CD4-positive, CD25-positive, alpha-beta regulatory T cell (primary cell): ENCODE measurements at places on chromosomes 7 and 10.

DNA sequence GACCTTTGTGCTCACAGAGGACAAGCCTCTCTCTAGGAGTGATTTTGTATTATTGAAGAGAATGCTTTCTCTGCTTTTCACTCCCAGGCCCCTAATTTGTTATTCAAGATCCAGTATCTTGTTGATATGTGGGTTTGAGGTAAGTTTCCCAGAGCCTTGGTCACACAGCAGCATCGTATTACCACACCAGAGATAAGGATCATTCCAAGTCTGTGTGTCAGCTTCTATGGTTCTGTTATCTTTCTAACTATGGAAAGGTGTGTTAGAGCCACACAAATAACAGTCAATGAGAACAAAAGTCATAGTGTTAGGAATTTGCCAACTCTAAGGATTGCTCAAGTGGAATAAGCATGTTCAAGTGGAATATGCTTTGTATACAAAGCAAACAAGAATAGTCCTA lies 1208.3 kb downstream of the GATA3 start:
- no peak for DNase-seq

- DNase-seq: peak; percentile 49
These were observed 213.6 kb downstream of the FAM107B start for GRCh38 chr10:14560791-14561765.

DNA sequence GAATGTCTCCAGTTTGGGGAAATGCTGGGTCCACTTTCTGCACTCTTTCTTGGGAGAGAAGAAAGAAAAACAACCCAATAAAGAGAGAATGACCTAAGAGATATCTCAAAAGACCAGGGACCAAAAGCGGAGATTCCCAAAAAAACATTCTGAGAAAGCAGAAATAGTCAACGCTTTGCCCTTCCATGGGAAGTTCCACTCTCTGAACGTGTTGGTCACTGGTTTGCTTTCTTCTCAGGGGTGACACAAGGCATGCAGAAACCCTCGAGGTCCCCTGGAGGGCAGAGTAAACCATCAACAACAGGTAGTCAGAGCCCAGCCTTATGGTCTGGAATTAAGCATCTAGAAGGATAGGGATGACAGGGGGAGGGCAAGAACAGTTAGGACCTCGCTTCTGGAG lies 26.2 kb upstream of the AOAH start:
- no peak for DNase-seq

DNA sequence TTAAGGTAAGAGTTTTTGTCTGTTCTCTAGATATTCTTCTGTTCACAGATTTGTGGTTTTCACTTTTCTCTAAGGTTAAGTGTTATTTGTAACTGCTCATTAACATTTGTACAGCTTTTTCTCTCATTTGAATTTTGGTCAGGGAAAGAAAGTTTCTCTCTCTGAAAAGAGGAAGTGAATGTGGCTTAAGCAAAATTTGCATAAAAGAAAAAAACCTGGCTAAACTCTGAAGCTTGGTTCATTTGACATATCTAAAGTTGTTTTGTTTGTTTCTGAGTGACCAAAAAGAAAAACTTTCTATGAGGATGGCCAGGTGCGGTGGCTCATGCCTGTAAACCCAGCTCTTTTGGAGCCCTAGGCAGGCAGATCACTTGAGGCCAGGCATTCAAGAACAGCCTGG lies 22.0 kb upstream of the SLC26A4 start:
- DNase-seq: peak; percentile 65

DNA sequence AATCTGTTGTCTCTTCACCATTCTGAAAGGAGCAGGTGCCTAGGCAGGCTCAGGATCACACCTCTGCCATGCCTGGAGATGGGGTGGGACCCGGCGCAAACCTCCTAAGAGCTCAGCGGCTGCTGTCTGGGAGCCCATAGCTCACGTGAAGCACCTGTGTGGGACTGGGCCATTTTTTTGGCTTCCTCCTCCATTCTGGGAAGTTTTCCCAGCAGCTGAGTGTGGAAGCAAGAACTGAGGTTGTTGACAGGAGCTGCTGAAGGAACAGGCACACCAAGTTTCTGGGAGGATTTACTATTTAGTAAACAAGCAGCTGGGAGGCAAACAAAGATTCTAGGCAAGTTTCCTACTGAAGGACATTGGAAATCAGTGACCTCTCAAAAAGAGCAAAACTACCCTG lies 77.3 kb downstream of the FAM13C start:
- DNase-seq: no peak

DNA sequence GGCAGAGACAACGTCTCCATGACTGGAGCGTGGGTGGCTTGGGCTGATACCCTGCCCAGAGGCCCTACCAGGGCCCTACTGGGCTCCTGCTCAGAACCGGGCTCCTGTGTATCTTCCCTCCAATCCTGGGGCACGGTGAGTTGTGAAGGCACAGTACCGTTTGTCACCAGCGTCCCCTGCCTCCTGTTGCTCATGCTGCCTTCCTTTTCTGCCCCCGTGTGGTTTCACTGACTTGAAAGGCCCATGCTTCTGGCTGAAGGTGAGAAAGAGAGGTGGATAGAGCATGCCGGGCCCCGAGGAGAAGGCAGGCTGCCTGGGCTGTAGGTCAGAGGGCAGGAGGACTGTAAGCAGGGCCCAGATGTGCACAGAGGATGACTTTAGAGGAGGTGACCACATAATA lies 9.1 kb upstream of the DMBT1 start:
- no peak for DNase-seq

DNA sequence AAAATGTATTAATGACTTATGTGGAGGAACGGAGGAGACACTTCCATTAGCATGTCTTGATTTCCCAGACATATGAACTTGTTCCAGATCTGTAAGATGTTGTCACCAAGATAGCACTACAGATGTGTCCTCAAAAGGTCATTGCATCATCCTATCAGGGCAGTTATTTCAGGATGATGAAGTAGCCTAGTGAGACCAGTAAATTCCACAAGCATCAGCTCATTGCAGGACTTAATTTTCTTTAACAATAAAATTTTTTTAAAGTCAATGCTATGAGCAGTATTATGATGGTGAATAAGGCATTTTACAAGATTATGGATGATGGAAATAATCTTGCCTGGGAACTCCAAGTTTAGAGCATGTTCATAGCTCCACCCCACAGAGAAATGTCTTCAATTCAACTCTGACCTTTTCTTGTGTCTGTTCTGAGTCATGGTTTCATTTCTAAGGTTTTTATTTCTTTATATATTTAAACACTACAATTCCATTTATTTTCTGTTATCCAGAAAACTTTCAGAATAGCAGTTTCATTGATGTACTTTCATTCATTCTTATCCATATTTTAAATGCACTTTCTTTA lies 1203.3 kb upstream of the CELF2 start:
- DNase-seq: no peak

- DNase-seq: no peak
These were observed 138.4 kb downstream of the FGFR2 start for GRCh38 chr10:121459622-121460453.

GRCh38 chr7:128795129-128795528 lies 3.4 kb downstream of the CCDC136 start:
- DNase-seq: no peak

DNA sequence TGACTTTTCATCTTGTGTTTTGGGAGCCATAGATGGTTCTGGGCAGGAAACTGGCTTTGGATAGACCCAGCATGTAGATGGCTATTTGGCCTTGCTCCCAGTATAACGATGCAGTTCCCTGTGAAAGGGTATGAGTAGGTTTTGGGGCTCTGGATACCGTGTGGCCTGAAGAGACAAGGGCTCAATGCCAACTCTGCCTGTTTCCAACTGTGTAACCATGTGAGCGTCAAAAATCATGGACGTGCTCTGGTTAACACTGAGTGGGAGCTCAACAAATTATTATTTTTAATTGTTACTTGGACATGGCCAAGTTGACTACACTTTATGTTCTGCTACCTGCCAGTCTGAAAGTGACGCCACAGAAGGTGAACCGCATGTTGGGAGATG lies 41.8 kb downstream of the EGFR start:
- no peak for DNase-seq

DNA sequence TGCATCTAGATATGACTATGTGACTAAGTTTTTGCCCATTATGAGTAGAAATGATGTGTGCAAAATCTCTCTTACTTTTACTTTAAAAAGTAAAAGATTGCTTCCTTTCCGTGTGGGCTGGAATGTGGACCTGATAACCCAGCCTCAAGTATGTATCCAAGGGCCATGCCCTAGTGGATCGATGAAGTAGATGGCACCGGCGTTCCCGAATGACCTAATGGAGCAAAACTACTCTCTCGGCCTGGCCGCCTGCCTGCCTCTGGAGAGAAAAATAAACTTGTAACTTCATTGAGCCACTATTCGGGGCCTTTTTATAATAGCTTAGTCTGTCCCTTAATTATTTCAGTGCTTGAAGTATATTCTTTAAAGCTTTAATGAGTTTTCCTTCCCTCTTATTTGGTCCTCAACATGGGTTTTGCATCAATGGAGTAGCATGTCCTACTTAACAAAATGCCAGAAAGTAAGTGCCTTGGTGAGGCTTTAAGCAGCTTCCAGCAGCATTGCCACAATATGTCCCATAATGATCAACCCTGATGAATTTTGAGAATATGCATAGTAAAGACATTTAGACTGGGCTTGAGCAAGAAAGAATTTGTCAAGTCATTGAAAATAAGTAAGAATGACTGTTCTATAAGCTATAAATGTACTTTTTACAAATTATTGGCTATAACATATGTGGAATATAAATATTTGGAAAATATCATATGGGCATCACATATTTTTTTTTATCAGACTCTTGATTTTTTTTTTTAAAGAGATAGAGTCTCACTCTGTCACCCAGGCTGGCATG lies 61.4 kb downstream of the PLXDC2 start:
- DNase-seq: no peak

DNA sequence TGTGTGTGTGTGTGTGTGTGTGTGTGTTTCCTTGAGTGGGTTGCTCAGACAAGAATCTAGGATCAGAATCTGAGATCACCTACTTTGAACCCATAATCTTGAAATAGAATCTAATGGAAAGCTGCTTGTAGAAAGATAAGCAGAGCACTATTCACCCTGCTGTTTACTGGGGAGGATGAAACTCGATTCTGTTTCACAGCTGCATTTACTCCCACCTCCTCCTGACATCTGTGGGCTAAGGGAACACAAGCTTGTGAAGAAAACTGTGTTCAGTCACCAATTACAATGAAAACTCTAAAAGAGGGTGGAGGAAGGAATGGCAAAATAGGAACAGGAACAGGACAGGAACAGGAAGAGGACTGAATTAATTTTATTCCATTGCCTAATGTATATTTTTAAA lies 269.5 kb downstream of the TSPAN12 start:
- no peak for DNase-seq

- DNase-seq: no peak
These were observed 80.3 kb upstream of the ARID5B start for GRCh38 chr10:61821153-61821552.

- DNase-seq: no peak
These were observed 92.9 kb downstream of the ZNF467 start for GRCh38 chr7:149680331-149681025.

GRCh38 chr7:35551321-35552081 lies 143.4 kb downstream of the HERPUD2 start:
- DNase-seq: no peak

- no peak for DNase-seq
These were observed 423 bp downstream of the BAZ1B start for GRCh38 chr7:73521636-73522104.

- DNase-seq: no peak
These were observed 322.9 kb upstream of the NRP1 start for GRCh38 chr10:33657154-33657908.

- no peak for DNase-seq
These were observed 130.5 kb upstream of the RHEB start for GRCh38 chr7:151650161-151650560.

DNA sequence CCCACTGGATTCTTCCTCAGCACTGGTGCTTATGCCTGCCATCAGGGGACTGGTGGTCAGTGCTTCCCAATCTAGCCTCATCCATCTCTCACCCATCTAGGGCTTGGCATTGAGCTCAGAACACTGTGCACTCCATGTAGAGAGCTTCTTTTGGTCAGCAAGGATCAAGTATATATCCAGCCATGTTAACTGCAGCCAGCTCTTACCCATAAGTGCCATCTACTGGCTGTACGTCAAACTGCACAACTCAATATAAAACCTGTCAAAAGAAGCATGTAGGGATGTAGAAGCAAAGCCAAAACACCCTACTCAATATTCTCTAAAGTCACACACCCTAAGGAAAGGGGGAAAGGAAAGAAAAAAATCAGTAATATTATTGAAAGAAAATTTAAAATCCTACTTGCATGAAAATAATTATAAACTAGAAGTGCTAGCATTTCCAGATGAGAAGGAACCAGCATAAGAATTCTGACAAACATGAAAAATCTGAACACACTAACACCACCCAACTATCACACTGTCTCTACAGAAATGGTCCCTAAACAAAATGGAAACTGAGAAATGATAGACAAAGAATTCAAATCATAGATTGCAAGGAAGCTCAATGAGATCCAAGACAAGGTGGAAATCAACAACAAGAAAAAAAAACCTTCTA lies 531.1 kb upstream of the STEAP1 start:
- no peak for DNase-seq

GRCh38 chr10:122981066-122981464 lies 864 bp downstream of the PSTK start:
- DNase-seq: no peak

DNA sequence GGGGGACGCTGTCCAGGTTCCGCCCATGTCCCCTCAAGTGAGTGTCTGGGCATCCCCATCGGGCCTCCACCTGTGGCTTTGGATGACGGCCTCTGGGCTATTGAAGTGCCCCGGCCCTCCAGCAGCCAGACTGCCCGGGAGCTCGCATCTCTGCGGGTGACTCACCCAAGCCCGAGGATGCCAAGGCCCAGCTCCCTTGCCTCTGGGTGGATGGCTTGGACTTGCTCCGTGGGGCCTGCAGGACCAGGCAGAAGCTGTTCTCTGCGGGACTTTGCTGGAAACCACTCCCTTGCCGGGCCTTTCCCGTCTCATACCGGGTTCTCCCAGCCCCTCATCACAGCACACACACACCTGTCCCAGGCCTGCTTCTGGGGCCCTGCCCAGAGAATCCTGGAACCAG lies 22.4 kb downstream of the DPYSL4 start:
- DNase-seq: no peak

- no peak for DNase-seq
These were observed 6.8 kb downstream of the FAM131B start for GRCh38 chr7:143355450-143356385.

GRCh38 chr7:98483276-98483963 lies 82.5 kb upstream of the BAIAP2L1 start:
- DNase-seq: no peak

DNA sequence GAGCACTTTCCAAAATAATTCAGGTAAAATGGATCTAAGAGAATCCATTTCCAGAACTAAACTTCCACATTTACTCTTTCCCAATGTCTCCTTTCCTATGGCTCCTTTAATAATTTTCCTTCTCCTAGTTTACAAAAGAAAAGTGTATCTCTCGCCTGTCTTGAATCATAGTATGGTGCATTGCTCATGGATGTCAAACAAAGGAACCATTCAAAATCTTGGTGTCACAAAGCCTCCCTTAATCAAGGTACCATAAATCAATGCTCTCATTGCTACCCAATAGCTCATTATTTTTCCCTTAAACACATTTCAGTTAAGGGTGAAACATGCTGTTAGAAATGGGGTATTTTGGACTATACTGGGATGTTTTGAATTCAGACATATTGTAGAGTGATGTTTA lies 57.6 kb upstream of the KCNMA1 start:
- DNase-seq: no peak
